Jurkat, Clone E6-1 (cell line): ENCODE measurements at places on chromosomes 5 and 9.

GRCh38 chr5:171092194-171092593 lies 216.9 kb upstream of the TLX3 start:
- no peak for DNase-seq

DNA sequence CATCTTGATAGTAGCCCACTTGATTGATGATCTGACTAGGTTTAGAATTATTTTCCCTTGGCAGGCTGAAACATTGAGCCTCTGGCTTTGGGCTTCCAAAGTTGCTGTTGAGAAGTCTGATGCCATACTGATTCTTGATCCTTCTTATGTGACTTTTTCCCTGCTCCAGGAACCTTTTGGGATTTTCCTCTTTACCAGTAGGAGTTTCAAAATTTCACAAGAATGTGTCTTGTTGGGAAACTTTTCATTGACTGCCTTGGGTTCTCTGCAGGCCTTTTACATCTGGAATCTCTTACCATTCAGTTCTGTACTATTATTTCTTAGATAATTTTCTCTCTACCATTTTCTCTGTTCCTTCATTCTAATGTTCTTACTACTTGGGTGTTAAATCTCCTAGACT lies 20.0 kb downstream of the STC2 start:
- DNase-seq, result no peak

GRCh38 chr9:93025736-93026135 lies 32.8 kb upstream of the SUSD3 start:
- DNase-seq, result no peak

GRCh38 chr5:18496041-18496440 lies 861.8 kb downstream of the TAF11L14 start:
- no peak for DNase-seq

DNA sequence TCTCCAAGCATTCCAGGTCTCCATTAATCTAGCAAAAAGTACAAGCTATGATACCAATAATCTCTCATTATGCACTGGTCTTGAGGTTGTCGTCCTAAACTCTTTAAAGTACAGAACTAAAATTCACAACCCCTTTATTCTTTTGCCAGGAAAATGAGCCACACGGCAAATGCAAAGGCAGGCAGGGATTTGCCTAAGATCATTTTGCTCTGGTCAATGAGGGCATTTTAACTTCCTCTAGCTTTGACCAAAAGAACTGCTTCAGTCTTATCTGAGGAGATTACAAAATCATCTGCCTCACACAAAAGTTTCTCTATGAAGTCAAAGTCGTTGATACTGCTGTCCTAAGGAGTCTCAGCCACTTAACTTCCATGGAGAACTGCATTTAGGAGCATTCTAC lies 51.8 kb downstream of the EPB41L4B start:
- DNase-seq, result no peak

GRCh38 chr5:136892000-136892399 lies 526.7 kb upstream of the TRPC7 start:
- DNase-seq, result no peak

GRCh38 chr5:178203670-178204181 lies 607 bp upstream of the HNRNPAB start:
- no peak for DNase-seq

GRCh38 chr9:123048748-123049147 lies 15.3 kb downstream of the GPR21 start:
- DNase-seq, result no peak

DNA sequence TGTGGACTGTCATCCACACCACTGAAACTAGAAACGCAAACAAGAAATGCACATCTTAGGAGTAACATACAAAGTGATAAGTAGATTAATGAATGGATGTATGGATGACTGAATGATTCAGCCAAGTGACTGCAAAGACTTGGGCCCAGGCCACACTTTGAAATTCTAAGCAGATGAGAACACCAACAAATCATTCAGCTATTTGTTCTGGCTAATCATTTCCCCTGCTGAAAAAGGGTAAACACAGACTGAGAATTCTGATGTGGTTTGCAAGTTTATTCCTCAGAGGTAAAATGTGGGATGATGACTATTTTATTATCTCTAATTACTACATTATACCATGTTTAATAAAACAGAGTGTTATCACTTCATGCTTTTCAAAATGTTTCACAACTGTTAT lies 163.2 kb upstream of the ADAMTS16 start:
- DNase-seq, result no peak

DNA sequence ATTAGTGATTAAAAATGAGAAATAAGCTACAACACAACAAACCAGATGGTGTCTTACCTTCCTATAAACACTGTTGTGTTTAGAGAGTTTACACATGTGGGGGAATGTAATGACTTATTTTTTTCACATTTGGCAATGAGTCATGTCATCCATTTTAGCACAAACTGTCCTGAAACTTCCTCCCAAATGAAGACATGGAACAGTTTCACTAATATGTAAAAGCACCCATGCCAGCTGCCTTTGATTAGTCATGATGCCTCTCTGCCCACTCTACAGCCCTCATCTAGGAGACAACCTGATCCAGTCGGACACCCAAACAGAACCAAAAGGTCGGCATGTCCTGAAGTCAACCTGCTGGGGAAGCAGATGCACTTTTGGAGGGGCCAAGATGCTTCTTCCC lies 98.2 kb downstream of the SEMA5A start:
- DNase-seq, result no peak

DNA sequence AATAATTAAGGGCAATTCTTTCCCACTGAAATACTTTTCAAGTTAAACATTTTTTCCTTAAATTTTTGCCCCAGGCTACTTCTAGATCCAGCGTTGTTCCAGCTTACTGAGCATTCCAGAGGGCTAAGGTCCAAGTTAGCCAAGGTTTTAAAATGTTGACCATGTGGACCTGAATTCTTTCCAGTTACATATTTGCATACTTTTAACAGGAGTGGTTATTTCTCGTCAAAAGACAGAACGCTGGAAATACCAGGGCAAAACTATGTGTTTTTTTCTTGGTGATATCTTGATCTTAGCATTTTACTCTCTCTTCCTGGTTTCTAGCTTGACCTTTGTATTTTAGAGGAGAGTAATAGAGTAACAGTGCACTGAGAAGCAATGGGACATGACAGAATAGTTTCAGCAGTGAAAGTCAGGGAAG lies 32.8 kb downstream of the TMC1 start:
- DNase-seq, result no peak

DNA sequence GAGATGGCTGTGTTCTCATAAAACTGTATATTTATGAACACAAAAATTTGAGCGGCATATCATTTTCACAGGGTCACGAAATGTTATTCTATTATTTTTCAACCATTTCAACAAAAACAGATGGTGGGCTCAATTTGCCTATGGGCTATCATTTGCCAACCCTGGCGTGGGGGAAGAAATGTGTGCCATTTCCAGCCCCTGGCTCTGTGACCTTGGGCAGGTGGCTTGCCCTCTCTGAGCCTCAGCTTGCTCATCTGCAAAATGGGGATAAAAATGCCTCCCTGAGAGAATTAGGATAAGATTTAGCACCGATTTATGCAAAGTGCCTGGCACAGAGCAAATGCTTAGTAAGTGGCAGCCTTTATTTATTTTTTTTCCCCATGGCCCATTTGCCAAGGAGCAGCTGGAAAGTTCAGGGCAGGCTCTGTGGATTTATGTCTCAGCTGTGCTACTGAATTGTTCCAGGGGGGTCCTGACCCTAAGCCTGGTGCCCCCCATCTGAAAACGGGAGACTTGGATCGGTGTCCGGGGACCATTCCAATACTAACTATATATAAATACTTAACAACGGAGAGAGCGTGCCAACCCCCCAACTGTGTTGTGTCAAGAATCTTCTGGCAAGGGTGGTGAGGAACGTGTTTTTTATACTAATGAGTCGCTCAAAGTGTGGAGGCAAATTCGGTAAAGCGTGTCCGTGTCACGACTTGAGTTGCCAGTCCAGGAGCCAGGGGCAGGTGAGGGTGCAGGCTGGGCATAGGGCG lies 34.5 kb downstream of the HRH2 start:
- DNase-seq, result no peak

- DNase-seq, result no peak
Observed at GRCh38 chr9:20781092-20781491, 97.0 kb downstream of the FOCAD start.

DNA sequence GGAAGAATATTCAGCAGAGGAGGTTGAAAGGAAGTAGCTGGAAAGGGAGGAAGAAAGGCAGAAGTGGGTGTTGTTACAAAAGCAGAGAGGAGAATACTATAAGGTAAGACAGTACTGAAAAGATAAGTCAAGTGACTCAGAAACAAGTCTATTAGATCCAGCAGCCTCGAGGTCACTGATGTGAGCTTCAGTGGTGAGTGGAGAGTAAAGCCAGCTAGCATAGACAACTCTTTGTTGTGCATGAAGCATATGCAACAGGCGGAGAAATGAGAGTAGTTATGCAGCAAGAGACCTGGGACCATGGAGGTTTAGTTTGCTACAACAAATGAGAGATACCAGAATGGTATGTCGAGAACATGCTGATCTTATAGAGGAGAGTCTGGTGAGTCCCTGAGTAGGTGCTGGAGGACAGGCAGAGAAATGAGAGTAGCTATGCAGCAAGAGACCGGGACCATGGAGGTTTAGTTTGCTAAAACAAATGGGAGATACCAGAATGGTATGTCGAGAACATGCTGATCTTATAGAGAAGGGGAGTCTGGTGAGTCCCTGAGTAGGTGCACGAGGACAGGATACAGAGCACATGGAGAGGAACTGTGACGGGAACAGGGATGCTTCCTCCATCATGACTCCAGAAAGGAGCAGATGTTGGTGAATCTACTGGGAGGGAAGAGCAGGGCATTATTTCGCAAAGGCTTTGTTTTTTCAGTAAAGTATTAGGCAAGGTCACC lies 36.0 kb downstream of the EQTN start:
- no peak for DNase-seq

DNA sequence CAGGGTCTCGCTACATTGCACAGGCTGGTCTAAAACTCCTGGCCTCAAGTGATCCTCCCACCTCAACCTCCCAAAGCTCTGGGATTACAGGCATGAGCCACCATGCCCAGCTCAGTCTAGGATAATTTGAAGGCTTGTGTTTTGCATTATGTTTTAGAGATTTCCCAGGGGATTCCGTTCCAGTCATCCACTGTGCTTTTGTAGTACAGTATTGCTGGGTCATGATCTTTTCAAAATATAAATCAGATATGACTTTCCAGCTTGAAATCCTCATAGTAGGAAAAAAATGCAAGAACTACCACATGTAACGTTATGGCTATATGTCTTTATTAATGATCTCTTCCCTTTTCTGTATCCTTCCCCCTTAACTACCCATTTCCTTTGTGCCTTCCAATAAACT lies 338.1 kb downstream of the PRELID2 start:
- no peak for DNase-seq

GRCh38 chr5:26482076-26482809 lies 556.1 kb downstream of the CDH9 start:
- no peak for DNase-seq

DNA sequence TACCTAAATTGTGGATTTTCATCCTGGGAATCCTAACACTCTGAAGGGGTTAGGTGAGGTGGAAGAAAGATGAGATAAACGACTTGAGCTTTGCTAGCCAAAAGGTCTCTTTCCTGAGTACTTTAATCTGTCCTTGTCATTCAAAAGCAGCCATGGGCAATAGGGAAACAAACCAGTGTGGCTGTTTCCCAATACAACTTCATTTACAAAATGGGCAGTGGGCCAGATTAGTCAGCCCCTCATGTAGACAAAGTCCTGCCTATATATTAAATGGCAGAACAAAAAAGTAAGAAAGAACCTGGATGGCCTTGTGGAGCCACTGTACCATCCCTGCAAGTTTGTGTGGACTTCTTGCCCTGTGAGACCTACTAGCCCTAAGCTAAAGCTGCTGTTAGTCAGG lies 51.0 kb upstream of the NFIL3 start:
- no peak for DNase-seq

GRCh38 chr9:32580631-32581300 lies 7.8 kb upstream of the NDUFB6 start:
- no peak for DNase-seq

- no peak for DNase-seq
Observed at GRCh38 chr5:169838688-169839087, 141.6 kb downstream of the INSYN2B start.

DNA sequence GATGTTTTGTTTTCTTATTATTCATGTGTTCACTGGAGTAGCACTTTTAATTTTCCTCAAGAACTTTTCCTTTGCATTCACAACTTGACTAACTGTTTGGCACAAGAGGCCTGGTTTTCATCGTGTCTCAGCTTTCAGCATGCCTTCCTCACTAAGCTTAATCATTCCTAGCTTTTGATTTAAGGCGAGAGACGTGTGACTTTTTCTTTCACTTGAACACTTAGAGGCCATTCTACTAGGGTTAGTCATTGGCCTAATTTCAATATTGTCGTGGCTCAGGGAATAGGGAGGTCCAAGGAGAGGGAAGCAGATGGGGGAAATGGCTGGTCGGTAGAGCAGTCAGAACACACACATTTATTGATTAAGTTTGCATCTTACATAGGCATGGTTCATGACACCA lies 94.0 kb downstream of the ZNF462 start:
- no peak for DNase-seq

DNA sequence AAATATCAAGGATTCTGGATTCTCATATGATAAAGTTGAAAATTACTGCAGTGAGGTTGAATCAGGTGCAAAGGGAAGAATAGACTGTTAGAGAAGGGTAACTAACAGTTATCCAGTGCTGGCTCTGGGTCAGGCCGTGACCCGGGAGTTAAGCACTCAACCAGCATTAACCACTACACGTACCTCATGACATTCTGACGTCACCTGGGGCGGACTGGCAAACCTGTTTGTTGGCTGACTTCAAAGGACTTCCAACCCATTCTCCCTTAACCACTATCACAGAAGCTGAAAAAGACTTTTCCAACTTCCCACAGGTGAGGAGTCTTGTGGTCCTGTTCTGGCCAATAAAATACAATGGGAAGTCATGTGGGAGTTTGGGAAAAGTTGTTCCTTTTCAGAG lies 268.9 kb downstream of the ENC1 start:
- no peak for DNase-seq

GRCh38 chr9:119418721-119419120 lies 49.5 kb upstream of the BRINP1 start:
- no peak for DNase-seq

- no peak for DNase-seq
Observed at GRCh38 chr9:77170991-77171699, 6.2 kb upstream of the VPS13A start.

DNA sequence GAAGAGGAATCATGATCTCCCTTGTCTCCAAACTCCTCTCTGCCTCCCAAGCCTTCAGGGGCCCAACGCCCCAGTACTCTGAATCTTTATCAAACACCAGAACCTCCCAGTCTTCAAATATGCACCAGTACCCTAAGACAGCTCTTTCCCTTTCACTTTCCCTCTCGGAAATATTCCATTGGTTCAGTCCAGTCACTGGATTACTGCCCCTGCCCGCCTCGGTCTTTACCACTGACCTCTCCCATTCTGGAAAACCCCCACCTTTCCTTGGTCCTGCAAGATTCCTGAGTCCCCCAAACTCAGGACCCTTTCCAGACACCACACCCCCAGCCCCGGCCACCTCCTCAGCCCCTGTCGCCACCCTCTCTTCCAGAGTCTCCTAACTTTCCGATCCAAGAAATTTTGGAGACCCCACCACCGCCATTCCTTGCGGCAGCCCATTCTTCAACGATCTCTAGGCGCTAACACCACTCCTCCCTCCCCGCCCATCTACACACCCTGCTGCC lies 674 bp downstream of the C5orf15 start:
- no peak for DNase-seq

GRCh38 chr5:127294829-127295228 lies 4.2 kb downstream of the MEGF10 start:
- DNase-seq, result no peak
